ENCODE measurements at places on chromosomes 12 and 14.

DNA sequence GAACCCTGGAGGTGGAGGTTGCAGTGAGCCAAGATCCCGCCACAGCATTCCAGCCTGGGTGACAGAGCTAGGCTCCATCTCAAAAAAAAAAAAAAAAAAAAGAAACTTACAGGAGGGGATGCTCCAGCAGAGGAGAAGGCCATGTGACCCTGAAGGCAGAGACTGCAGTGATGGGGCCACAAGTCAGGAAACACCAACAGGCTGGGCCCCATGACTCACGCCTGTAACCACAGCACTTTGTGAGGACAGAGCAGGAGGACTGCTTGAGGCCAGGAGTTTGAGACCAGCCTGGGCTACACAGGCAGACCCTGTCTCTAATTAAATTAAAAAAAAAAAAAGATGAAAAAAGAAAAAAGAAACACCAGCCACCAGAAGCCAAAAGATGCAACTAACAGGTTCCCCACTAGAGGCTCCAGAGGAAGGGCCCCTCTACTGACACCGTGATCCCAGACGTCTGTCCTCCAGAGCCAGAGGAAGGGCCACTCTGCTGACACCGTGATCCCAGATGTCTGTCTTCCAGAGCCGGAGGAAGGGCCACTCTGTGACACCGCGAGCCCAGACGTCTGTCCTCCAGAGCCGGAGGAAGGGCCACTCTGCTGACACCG, 9.1 kb upstream of the GLT1D1 start:
- no peak for DNase-seq

DNA sequence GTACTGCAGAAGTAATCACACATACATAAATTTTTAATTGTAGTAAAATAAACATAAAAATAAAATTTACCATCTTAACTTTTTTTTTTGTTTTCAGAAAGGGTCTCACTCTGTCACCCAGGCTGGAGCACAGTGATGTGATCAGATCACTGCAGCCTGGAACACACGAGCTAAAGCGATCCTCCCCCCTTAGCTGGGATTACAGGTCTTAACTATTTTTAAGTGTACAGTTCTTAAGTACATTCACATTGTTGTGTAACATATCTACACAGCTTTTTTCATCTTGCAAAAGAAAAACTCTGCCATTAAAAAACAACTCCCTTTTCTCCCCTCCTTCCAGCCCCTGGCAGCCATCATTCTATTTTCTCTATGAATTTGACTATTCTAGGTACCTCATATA, 92.3 kb downstream of the PPP1R12A start:
- DNase-seq = no peak

DNA sequence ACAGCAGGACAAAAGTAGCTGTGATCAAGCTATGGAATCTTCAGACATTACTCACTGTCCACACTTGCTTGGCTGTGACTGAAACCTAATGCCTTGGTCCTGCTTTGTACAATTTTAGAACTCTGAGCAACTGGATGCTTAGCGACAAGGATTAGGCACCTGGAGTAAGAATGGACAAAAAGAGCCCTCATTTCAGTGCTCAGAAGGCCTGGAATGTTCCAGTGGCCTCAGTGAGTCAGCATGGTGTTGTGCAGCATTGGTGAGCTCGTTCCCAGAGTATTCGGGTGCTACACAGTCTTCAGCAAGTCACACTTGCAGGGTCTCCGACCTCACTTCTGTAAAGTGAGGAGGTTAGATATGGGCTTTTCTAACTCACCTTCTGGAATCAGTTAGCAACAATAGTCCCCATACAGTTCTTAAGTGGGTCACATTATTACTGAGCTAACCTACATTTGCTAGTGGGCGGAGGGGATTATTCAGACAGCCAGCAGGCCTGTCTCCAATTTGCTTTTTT, 108.0 kb upstream of the MDM1 start:
- no peak for DNase-seq

DNA sequence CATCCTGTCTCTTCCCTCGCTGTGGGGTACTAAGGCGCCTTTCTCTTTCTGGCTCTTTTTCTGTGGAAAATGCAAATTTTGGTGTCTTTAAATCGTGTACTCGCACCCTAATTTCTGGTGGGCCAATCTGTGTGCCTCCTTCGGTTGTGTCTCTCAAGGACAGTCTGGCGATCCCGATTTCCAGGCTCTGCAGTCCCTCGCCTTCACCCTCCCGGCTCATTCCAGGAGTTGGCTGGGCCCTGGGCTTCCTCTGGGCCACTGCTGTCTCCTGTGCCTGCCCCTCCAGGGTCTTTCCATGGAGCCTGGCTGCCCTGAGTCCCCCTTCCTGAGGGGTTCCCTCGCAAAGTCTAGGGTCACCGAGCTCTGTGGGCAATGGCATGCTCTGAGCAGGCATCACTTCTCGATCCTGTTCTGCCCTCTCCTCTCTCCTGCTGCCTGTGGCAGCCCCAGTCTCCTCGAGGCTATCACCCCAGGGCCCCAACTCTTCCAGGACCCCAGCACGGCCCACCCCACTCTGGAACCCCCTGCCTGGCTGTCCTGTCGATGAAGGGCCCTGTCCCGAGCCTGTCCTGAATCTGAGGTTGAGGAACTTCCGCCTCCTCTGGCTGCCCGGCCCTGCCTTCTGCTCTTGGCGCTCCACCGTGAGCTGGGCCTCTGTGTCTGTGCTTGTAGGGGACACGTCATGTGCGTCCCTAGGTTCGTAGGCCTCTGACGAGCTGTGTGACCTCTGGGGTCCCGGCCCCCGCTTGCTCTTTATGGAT, 24.1 kb downstream of the AHNAK2 start:
- DNase-seq = no peak

GRCh38 chr14:77158175-77158881, 16.7 kb upstream of the ZDHHC22 start:
- DNase-seq = no peak

DNA sequence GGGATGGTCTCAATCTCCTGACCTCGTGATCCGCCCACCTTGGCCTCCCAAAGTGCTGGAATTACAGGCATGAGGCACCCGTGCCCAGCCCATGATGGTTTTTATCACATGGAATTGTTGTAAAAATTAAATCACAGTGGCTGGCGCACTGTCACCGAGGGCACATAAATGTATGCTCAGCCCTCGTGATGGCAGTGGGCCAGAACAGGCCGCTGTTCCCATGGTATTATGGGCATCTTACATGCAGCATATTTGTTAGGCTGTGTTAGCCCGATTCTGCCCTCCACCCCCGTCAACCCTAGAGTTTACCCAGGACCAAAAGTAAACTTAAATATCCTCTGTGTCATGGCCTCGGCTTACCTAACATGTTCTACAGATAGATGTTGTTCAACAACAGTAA, 48.6 kb downstream of the GPR68 start:
- no peak for DNase-seq

DNA sequence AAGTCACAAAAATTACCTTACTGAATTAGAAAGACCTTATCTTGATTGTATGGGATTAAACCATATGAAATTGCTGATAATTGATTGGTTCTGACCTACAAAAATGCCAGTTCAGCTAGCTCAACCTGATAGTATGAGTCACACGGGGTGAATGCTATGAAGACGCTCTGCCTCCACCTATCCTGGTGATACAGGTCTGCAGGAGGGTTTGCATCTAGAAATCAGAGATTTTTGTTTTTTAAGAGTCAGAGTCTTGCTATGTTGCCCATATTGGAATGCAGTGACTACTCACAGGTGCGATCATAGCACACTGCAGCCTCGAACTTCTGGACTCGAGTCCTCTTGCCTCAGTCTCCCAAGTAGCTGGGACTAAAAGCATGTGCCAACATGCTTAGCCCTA, 120.4 kb downstream of the HMGA2 start:
- DNase-seq = no peak

DNA sequence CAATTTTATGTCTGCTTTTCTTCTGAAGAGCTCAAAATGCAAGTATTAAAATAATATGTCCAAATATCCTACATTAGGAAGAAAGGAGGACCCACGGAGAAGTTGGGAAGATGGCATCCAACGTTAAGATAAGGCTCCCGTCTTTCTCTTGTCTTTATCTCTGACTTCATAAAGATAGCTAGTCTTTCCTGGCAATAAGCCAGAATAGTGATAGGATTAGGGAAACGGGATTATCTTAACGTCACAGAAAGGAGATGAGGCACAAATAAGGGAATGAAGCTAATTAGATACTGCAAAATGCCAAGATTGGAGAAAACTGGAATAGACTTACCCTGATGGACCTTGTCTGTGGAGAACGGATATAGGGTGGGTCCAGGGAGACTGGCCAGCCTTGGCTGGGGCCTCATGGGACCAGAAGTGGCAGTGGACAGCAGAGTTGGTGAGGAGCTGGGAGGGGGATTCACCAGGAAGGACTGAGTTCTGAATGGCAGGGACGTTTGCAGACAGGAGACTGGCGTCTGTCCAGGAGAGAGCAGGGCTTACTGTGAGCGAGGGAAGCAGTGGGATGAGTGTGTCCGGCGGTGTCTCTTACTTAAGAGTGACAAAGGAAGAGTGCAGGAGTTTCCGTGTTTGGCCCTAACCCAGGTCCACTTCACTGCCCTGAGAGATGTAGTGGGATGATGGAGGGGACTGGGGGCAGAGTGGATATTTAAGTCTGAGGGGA, 119.9 kb downstream of the CACNA1C start:
- DNase-seq = no peak

- no peak for DNase-seq
Measured at GRCh38 chr14:25351269-25351668, 301.3 kb upstream of the STXBP6 start.

GRCh38 chr12:74602881-74603672, 65.4 kb downstream of the ATXN7L3B start:
- no peak for DNase-seq

GRCh38 chr12:69621551-69621950, 10.8 kb upstream of the LRRC10 start:
- DNase-seq = no peak

GRCh38 chr12:57518176-57518919, 2.0 kb downstream of the DDIT3 start:
- no peak for DNase-seq

- no peak for DNase-seq
Measured at GRCh38 chr14:93772263-93772662, 16.0 kb downstream of the PRIMA1 start.

- no peak for DNase-seq
Measured at GRCh38 chr12:93390549-93391297, 13.0 kb downstream of the NUDT4 start.

DNA sequence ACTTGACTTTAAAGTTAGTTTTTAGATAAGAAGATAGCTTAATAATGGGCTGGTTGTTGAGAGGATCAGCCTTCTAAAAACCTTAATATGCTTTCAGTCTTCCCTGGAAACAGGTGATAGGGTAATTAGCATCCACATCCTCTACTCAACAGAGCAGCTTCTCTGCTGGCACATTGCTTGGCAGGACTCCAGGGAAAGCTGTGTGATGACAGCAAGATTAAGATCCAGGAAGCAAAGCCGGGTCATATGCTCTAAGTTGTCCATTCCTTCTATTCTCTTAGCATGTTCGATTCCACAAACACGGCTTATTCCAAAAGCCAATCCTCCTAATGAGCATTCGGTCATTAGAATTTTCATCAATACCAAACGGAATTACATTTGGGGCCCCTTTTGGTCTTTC, 87.0 kb downstream of the HMGA2 start:
- no peak for DNase-seq

- DNase-seq = no peak
Measured at GRCh38 chr12:62873116-62873825, 61.7 kb downstream of the PPM1H start.

- DNase-seq = no peak
Measured at GRCh38 chr14:101635749-101636560, 74.7 kb downstream of the DIO3 start.

GRCh38 chr14:59107819-59108218, 80.6 kb upstream of the DAAM1 start:
- no peak for DNase-seq

- DNase-seq = no peak
Measured at GRCh38 chr12:54683398-54683797, 35.2 kb upstream of the DCD start.

- no peak for DNase-seq
Measured at GRCh38 chr12:2485681-2486080, 309.1 kb upstream of the FKBP4 start.

- DNase-seq = no peak
Measured at GRCh38 chr14:103854017-103854808, 6.8 kb upstream of the PPP1R13B start.

GRCh38 chr14:52060080-52060479, 8.8 kb downstream of the NID2 start:
- DNase-seq = no peak

DNA sequence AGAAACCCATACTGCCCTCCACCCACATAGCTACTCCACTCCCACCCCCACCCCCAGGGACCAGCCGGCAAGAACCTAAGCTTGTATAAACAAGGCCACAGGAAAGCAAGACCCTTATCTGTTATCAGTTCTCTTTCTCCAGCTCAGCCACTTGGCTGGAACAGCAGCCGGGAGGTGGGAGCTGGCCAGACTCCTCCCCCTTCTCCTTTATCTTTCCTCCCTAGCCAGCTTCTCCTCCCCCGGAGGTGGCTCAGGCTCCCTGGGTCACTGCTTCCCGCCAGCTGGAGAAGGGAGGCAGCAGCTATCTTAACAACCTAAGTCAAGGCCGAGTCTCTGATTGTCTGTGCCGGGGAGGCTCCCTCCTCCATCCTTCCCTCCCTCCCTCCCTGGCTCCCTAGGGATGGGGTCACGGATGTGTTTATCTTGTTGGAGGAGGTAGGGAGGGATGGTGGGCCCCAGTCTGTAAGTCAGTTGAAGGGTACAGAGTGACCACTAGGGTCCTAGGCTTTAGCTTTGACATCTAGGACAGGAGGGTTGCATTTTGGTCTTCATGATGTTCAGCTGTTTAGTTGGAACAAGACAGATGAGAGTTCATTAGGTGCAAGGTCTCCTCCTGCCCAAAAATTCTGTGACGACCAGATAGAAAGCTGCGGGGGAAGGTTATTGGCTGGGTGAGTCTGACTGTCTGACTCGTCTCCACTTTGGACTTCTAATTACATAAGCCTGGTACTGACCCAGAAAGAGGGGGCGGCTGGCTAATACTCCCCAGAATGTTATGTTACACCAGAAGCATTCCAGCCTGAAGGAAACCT, 29.7 kb downstream of the ZFP36L1 start:
- DNase-seq = no peak

GRCh38 chr12:88889326-88890110, 309.2 kb upstream of the KITLG start:
- DNase-seq = no peak

- no peak for DNase-seq
Measured at GRCh38 chr12:561908-562593, 101.2 kb downstream of the NINJ2 start.

DNA sequence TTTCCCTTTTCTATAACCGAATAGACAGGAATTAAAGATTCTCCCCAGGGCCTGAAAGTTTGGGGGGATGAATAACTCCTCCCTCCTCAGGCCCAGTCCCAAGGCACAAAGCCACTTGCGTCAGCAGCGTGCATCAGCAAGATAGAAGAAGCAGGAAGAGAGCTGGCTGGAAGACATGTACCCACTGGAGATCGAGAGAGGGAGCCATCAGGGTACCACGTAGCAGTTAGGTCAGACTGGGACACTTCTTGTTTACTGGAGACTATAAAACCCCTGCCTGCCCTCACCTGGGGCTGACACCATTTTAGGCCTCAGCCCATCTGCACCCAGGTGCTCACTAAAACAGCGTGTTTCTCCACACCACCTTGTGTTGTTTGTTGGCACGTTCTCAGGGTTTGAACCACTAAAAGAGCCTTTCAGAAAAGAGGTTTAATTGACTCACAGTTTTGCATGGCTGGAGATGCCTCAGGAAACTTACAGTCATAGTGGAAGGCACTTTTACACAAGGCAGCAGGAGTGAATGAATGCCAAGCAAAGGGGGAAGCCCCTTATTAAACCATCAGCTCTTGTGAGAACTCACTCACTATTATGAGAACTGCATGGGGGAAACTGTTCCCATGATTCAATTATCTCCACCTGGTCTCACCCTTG, 93.2 kb downstream of the TMTC3 start:
- DNase-seq = no peak

Data from vagina (tissue), 2 donors.